AML-193 (cell line): ENCODE measurements at places on chromosomes 6 and 20.

DNA sequence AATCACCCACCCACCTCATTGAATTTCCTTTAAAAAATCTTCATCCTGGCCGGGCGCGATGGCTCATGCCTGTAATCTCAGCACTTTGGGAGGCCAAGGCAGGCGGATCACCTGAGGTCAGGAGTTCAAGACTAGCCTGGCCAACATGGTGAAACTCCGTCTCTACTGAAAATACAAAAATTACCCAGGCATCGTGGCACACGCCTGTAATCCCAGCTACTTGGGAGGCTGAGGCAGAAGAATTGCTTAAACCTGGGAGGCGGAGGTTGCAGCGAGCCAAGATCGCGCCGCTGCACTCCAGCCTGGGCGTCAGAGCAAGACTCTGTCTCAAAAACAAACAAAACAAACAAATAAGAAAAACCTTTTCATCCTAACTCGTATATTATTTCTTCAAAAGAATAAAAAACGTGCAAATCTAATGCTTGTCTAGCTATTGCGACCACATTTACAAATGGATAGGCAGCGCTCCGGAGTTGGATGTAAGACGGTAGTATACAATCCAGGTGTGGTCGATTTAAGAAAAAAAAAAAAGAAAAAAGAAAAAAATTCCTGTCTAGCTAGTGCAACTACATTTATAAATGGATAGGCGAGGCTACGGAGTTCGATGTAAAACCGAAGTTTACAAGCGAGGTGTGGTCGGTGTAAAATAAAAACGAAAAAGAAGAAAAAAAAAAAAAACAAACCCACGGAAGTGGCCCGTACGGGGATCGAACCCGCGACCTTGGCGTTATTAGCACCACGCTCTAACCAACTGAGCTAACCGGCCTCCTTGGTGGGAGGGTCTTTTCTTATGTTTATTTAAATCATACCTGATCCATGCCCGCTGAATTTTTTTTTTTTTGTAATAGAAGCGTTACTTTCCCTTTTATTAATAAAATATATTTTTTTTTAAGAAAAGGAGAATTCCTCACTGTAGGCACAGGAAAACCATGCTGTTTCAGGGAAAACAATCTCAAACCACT lies 70.7 kb upstream of the PRSS16 start:
- DNase-seq = peak; percentile 71

DNA sequence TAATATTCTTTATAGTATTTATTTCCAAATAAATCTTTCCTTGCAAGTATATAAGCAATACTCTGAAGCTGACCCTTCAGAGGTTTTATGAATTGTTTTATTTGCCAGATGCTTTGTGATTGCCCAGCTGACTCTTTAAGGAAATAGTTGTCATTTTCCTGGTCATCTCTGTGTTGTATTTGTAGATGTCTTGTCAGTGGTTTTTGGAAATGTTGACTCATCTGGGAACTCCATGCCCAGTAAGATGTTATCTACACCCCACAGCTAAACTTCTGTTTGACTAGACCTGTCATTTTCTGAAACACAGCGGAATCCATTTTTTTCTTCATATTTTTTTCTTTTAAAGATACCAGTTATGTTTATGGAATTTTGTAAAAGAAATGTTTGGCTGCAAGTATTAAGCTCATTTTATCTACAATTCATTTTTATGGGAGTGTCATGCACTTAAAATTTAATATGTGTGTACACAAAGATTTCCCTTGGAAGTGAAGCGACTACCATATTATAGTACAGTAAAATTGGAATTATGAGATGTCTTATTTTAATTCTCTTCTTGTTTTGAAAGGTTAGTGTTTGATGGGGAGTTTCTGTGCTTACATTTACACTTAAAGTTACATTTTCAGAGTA lies 491.0 kb downstream of the NKAIN2 start:
- no peak for DNase-seq

DNA sequence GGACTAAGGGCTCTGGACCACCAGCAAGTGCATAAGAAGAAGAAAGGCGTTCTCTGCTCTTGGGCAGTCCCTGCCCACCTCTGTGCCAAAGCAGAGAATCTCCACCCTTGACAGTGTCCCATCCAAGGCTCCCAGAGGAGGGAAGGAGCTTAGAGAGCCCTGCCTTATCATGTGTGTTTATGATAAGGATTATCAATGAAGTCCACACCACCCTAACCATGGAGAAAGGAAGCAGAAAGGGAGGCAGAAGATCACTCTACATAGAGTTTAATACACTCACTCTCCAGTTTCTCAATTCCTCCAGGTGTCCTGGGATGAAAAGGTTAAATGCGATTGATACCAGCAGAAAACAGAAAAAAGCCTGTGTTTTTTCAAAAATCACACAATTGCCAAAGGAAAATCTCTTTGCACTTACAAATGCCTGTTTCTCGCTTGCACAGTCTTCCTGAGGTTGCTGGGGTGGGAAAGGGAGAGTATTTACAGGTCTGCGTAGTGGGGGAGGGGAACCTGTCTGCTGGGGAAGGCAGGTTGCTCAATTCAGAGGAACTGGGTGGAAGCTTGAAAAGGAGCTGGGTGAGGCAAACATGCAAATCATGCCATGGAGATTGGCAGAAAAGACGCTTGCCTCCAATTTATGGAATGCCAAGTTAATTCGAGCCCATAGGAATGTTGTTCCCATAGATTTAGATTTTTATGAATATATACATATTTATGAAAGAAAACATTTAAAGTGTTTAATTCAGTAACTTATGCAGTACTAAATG lies 104.0 kb downstream of the EYA2 start:
- DNase-seq = no peak

DNA sequence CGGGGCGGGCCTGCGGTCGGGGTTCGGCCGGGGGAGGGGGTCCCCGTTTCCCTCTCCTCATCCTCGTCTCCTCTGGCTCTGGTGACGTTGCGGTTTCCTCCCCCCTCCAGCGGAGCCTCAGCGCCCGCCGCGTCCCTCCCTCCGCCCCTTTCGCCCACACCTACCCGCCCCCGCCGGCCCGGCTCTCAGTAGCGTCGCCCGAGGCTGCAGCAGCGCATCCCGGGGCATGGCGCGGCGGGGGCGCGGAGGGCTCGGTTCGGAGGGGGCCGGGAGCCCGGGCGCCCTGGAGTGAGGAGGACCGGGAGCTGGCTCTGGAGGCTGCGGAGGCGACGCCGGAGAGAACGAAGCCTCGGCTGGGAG lies at the start of gene DSE:
Gene DSE, plus strand, starts transcription at position 188 of the 360 bp plus-strand sequence. CDS start 28,304 bp downstream, outside the sequence.
- DNase-seq = no peak

DNA sequence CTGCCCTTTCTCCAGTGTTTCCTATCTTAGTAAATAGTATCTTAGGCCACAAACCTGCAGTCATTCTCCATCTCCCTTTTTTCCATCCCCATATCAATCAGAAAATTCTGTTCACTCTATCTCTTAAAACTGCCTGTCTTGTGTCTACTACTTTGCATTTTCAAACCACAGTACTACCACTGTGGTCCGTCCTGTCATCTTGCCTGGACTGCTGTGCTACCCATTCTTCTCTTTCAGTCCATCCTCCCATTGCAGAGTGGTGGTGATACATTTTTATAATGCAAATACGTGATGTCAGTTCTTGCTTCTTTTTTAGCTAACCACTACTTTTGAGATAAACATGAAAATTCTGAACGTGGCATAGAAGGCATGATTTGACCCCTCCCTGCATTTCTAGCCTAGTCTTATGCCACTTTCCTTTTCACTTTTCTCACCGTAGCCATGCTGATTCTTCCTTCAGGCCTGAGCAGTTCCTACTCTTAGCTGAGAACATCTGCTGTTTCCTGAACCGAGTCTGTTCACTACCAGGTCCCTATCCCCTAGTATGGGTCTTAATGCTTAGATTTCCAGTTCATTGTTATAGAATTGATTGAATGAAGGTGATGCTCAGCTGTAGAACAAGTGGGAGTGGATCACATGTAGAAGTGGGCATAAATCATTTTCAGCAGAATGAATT lies 13.8 kb downstream of the TBPL1 start:
- no peak for DNase-seq

DNA sequence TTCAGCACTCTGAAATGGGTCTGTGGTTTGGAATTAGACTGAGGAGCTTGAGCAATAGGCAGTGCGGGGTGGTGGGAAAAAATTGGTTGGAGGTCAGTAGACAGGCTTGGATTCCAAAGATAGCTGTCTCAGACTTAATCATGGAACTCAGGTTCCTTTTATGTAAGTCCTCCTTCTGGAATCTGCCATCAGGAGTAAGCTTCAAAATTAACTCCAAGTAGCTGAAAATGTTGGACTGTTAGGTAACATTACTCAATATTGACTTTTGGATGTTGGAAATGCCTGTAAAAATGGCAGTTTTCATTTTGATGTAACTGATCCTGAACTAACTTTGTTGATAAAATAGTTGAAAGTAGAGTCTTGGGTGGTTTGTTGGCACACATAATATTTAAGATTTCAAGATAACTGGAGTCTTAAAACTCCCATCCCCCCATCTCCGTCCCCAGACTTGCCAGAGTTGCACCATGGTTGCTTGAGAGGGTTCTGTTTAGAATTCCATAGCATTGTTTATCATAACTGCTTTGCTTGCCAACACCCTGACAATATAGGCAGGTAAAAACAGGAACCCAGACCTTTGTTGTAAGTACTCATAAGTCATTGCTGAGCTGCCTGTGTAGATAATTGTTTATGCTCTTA lies 83.0 kb downstream of the PHF20 start:
- DNase-seq = no peak

DNA sequence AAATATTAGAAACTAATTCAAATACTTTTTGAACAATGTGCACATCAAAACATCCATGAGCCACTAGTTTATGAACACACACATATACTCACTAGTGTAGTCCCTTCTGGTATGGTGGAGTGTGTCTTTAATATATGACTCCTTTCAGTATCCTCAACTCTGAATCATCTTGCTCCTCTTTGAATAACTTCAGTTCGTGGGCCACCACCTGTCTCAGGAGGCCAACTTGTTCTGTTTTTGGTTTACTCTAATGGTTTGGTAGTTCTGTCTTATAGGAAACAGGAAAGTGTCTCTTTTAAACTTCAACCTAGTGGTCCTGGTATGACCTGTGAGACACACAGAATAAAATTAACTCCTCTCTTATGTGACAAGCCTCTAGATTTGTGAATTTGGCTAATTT lies 55.6 kb downstream of the ZNF292 start:
- no peak for DNase-seq

DNA sequence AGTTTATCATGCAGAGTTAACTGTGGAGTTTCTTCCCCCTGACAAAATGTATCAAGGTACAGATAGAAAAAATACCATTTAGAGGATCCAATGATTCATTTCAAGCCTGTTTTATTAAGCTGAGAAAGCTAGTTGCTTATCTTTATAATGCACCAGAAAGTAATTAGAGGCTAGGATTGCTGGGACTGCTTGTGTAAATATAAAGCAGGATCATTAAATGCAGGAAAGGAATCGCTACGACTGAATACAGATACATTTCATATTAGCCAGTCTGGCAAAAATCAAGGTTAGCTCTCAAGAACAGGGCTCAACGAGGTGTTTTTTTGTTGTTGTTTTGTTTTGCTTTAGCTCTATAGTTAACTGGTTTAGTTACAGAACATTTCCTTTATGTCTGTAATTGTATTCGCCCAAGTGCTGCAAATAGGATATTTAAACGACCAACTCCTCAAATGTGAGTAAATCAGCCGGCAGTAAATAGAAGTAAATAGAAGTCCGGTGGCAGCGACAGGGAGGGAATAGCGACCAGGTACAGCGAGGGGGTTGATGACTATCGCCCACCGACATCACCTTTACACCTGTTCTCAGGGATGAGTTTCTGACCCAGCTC lies 748 bp downstream of the UBE2J1 start:
- DNase-seq = no peak

DNA sequence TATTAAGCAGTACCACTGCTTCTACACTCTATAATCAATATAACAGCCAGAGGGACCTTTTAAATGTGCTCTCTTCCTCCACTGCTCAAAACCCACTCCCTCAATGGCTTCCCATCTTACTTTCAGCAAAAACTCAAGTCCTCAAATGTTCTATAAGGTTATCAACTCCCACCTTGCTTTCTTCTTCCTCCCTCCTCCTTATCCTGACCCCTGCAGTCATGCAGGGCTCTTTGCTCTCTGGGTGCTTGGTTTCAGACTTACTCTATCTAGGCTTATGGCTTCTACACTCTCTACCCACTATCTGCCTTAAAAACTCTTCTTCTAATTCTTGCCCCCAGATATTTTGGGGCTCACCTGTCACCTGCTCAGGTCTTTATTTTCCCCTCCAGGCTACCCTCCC lies 5.3 kb downstream of the ARHGAP18 start:
- no peak for DNase-seq

DNA sequence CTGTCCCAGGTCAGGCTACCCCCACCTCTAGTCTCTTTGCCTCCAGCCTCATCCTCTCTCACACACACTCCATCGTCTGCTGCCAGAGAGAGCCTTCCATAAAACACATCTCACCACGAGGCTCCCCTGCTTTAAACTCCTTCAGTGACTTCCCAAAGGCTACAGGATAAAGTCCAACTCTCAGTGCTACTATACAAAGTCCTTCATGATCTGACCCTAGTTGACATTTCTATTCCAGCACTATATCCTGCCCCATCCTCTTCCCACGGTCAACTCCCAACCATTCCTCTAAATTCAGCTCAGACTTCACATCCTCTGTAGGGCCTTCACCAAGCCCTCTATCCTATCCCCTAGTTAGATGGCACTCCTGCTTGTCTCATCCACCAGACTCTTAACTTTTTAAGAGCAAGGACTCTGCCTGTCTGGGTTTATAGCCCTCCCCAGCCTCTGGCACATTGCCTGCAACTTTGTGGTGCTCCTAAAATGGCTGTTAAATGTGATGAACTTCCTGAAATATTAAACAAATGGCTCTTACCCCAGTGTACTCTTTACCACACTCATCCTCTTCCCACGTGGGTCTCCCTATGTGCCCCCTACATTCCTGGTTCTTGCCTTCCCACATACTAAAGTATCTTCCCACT lies 36.1 kb downstream of the KIF16B start:
- no peak for DNase-seq

- no peak for DNase-seq
Measured at GRCh38 chr6:99613705-99614429, 7.2 kb downstream of the PRDM13 start.

DNA sequence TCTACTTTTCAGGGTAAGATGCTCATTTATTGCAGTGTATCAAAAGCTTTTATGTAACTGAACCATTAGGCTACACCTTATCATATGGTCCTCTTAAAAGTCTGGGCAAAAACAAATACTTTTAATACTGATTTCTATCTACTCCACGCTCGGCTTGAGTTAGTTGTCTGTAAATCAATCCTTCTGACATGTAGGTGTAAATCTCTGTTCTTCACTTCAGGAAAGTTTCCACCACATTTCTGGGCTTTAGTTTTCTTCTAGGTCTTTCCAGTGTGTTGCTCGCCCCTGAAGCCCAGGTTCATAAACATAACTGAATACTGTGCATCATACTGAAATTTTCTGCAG lies 89.2 kb upstream of the RNF217 start:
- no peak for DNase-seq

DNA sequence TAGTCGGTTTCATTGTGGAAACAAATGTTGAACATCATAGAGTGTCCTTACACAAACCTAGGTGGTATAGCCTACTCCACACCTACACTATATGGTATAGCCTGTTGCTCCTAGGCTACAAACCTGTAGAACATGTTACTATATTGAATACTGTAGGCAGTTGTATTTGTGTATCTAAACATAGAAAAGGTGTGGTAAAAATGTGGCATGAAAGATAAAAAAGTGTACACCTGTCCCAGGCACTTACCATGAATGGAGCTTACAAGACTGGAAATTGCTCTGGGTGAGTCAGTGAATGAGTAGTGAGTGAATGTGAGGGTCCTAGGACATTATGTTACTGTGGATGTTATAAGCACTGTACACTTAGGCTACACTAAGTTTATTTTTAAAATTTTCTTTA lies 103.0 kb downstream of the ZFAND3 start:
- no peak for DNase-seq

GRCh38 chr20:53352727-53353440 lies 240.8 kb downstream of the ZNF217 start:
- DNase-seq = no peak

GRCh38 chr20:48626226-48626937 lies 201.4 kb downstream of the PREX1 start:
- DNase-seq = no peak
